ENCODE measurements at places on chromosomes 3 and 15.

GRCh38 chr3:117059956-117060270 is 350.3 kb downstream of the TUSC7 start:
- no peak for DNase-seq

- no peak for DNase-seq
Measured at GRCh38 chr15:99630607-99631131, 64.9 kb downstream of the MEF2A start.

DNA sequence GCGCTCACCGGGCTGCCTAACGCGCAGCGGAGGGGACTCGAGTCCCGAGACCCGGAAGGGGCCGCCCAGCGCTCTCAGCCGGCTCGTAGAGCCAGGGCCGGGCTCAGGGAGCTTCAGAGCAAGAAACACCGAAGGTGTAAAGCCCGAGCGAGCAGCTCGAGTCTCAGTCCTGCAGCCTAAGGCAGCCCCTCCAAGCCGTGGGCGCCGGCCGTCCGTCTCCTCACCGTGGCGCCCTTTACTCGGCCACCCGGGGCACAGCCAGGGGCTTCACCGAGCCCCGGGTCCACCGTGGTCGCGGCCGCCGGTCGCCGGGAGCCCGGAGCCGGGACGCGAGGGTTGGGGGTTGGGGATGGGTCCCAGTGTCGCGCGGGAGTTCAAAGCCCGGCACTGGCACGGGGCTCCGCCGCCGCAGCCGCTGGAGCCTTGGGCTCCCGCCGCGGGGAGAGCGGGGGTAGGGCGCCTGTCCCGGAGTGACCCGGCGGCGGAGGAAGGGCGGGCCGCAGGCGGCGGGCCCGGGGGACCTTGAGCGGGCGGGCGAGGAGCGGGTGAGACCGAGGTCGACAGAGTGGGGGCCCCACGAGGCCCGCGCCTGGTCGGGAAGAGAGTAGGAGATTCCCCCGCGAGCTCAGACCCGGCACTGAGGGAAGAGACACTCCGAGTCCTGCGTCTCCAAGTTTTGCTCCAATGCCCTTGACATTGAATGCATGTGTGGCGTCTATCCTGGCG is 26.9 kb upstream of the THRB start:
- peak; percentile 25 for DNase-seq

DNA sequence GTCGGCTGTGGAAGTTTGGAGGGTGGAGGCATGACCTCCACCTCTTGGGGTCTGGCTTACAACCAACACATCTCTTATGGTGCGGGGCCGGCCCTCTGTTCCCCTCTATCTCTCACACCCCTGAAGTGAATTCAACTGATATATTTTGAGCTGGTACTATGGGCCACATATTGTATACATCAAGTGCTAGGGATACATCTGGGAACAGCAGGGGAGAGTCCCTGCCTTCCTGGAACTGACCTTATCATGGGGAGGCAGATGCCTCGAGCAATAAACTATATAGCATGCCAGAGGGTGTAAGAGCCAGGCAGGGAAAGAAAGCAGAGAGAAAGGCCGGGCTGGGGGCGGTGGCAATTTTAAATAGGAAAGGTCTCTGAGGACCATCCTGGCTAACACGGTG is 60.4 kb upstream of the TRPM1 start:
- DNase-seq: no peak

DNA sequence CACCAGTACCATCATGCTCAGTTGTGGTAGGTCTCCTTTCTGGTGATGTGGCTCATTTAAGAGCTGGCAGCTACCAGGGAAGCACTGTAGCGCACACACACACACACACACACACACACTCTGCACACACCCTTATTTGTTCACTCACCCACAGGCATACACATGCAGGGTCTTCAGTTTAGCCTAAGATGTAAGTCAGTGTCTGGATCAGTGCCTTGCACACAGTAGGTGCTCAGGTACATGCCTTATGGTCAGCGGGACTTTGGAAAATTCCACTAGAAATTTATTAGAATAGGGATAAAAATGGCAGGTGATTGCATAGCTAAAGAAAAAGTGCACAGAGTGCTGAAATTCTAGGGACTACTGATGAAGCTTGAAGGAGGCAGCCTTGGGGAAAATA is 23.6 kb downstream of the XYLB start:
- no peak for DNase-seq

- no peak for DNase-seq
Measured at GRCh38 chr15:45657764-45658545, 23.1 kb downstream of the SQOR start.

DNA sequence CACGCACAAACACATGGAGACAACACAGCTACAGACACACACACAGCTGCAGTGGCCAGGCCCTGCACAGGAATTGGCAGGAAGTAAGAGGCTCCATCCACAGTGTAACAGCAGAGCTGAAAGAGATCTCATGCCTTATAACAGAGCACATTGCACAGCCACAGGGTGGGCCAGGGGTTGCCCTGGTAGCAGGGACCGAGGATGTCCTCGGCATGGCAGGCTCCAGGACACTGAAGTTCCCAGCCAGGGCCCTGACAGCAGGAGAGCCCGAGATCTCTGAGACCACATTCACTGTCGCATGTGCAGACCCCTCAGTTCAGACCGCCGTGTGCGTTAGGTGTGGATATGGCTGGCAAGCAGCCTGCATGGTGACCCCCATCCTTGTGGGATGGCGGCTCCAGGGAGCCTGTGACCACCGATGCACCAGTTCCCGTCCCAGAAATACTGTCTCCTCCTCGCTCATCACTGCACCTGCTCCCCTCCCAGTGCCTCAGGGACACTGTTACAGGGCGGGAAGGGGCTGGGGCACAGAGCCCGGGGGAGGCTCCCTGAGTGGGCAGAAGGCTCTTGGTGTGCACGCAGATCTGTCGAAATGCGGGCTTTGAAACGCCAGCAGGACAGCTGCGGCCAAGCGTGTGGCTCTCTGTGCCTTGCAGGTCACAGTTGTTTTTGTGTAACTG is 1.5 kb upstream of the OCA2 start:
- DNase-seq: no peak

- no peak for DNase-seq
Measured at GRCh38 chr3:132016061-132017041, 18.5 kb downstream of the CPNE4 start.

DNA sequence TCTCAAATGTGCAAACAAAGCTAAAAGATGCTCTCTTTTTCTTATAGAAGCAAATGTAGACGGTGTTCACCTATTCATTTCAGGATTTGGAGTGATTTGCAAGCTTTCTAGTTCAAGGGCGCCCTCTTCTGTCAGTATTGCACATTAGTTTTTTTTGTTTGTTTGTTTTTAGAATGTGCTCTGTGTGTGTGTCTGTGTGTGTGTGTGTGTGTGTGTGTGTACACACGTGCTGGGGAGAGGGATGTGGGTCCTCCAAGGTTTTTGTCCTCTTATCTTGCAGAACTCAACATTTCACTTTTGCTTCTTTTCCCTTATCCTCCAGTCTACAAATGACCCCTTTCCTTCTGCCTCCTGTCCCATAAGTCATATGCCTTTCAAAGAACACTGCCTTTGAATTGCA is 23.5 kb downstream of the DNAH1 start:
- DNase-seq: peak; percentile 55

DNA sequence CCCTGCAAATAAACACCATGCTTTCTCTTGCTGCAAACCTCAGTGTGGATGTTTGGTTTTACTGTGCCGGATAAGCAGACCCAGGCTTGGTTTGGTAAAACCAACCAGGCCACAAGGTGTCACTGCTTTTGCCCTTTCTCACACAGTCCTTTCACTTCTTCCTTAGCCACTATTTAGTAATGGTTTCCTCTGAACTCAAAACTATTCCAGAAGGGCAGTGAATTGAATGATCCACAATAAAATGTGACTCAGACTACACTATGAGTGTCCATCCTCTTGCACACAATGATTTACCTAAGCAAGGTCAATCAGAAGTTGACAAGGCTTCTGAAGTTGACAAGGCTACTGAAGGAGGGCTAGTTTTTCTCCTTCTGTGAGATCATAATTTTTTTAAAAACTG is 552.4 kb upstream of the CCDC54 start:
- no peak for DNase-seq

DNA sequence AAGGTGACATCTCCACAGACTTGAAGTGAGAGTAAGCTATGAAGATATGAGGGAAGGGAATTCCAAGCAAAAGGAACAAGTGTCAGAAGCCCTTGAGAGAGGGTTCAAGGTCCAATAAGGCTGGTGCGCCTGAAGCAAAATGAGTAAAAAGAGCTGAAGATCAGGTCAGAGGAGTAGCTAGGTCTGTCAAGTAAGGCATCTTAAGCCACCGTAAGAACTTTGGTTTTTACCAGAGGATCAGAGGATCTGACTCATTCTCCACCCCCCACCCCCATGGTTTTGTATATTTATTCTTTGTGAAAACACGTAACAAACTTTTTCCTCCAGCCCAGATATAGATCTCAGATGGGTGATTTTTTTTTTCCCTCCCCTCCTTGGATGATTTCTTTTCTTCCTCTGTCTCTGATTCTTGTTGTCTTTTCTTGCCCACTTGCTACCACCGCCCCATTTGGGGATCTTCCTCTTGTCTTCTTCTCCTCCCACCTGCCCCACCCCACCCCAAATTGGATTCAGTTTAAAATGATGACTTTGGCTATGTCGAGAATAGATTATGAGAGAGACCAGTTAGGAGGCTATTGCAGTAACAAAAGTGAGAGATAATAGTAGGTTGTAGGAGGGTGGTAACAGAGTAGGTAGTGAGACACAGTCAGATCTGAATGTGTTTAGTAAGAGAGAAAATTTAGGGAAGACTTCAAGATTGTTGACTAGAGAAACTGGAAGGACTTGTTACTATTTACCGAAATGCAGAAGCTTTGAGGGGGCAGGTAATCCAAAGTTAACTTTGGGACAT is 6.1 kb downstream of the TRMT10C start:
- DNase-seq: no peak

GRCh38 chr3:196868297-196868661 is 559 bp downstream of the SENP5 start:
- peak; percentile 13 for DNase-seq

DNA sequence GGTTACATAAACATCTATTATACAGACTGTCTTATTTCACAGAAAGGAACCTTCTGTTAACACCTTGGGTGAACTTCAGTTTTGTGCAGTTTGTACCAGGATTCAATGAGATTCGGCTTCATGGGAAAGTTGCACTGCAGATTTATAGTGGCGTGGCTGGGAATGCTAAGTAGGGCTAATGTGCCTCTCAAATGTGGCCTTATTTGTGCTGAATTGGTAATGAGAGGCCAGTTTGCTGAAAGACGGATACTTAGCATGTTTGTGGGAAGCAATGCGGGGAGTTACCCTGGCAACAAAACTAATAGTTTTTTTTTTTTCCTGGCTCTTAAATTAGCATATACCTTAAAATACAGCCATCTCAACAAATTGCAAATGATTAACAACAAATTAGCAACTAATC is 28.6 kb upstream of the CEMIP start:
- no peak for DNase-seq

DNA sequence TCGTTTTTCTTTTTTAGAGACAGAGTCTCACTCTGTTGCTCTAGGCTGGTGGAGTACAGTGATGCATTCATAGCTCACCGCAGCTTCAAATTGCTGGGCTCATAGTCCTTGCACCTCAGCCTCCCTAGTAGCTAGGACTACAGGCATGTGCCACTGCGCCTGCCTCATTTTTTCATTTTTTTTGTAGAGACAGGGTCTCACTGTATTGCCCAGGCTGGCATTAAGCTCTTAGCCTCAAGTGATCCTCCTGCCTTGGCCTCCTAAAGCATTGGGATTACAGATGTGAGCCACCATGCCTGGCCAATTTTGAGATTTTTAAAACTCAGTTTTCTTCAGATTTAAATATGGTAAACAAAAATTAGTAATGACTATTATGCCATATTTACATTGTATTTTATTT is 29.0 kb downstream of the SKIL start:
- no peak for DNase-seq

DNA sequence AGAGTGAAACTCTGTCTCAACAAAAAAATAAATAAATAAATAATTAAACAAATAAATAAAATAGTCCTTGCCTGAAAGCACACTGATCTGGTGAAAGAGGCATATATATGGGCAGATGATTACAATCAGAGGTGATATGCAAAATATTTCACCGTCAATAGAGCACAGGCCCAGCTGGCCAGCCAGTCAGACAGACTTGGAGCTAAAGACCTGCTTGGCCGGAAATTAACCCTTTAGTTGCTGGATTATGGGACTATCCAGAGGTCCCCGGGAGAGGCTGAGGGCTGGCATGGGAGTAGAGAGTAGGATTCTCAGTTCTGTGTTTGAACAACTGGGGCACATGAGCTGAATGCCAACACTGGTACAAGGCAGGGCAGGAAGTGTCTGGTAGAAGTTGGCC is 59.1 kb upstream of the CTNNB1 start:
- no peak for DNase-seq

GRCh38 chr3:143644370-143645089 is 203.7 kb downstream of the SLC9A9 start:
- peak; percentile 86 for DNase-seq

DNA sequence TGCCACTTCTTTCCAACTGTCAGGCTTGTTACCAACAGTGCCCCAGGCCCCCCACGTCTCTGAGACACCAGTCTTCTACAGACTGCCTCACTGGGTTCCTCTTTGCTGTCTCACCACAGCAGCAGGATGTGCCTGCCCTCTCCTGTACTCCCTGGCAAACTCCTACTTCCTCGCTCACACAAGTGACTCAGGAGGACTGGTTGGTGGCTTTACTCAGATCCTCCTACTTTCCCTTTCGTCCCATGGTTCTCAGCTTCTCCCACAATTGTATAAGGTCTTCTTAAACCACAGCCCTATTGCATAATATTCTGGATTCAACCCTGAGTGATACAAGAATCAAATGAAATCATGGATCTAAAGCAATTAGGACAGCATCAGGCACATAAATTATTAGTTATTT is 246.6 kb upstream of the PROK2 start:
- no peak for DNase-seq

- DNase-seq: no peak
Measured at GRCh38 chr3:16056217-16056616, 118.3 kb upstream of the GALNT15 start.

DNA sequence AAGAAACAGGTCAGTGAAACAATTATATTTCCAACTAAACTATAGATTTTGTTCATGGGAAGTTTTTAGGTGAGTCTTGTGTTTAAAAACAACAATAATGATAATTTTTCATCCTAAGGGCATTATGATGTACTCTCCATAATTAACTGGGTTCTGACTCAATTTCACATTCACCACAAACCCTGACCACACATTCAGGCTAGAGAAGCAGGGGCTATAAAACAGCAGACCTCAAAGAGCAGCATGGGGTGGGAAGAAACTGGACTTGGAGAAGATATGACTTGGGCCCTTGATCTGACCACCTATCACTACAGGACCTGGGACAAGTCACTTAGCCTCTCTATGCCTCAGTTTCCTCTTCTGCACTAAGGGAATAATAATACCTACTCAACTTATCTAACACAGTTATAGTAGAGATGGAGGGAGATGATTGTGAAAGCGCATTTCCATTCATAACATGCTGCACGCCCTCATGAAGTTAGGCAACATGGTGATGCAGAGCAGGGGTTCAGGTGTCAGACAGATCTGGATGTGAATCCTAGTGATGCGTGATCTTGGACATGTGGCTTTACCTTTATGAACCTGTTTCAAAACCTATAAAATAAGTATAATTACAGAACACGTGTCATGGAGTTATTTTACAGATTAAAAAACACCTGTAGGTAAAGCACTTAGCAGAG is 63.0 kb upstream of the ACP3 start:
- DNase-seq: no peak

GRCh38 chr3:71407823-71408222 is 175.7 kb downstream of the FOXP1 start:
- no peak for DNase-seq

GRCh38 chr3:34312684-34313083 is 514.3 kb downstream of the PDCD6IP start:
- DNase-seq: no peak
